H4 (cell line): ENCODE measurements at places on chromosomes 3 and 15. TPM values are rescaled to one million over a fixed set of nuclear protein-coding genes. Genes with fewer than 3 reads are reported as not detected.

TMCO5A gene
- 0.10 TPM in 1 of 2 replicates, not detected in the other for total RNA-seq

CCDC80 gene
- total RNA-seq, result 31.7 and 61.0 TPM in 2 replicates

FETUB gene
- not detected in 2 replicates for total RNA-seq

ZNF860 gene
- 0.04 and 0.43 TPM in 2 replicates for total RNA-seq

IMPG2 gene
- total RNA-seq, result 0.06 and 0.08 TPM in 2 replicates

CLSTN2 gene
- total RNA-seq, result 3.9 and 4.1 TPM in 2 replicates

SSUH2 gene
- total RNA-seq, result 0.06 TPM in 1 of 2 replicates, not detected in the other

TP63 gene
- 1.5 and 1.7 TPM in 2 replicates for total RNA-seq

CPNE4 gene
- total RNA-seq, result 0.12 and 0.14 TPM in 2 replicates

CILP gene
- total RNA-seq, result 0.02 and 0.10 TPM in 2 replicates

COPG1 gene
- total RNA-seq, result 181 and 213 TPM in 2 replicates

FBXW12 gene
- 0.08 TPM in 1 of 2 replicates, not detected in the other for total RNA-seq

WDR93 gene
- total RNA-seq, result 0.35 TPM in 1 of 2 replicates, not detected in the other

CAMKV gene
- not detected in 2 replicates for total RNA-seq

GNB4 gene
- total RNA-seq, result 31.7 and 33.8 TPM in 2 replicates

PRR20G gene
- not detected in 2 replicates for total RNA-seq

ANKRD63 gene
- 0.37 TPM in 1 of 2 replicates, not detected in the other for total RNA-seq

FAM107A gene
- total RNA-seq, result not detected in 2 replicates

EPHB3 gene
- total RNA-seq, result 1.0 and 2.0 TPM in 2 replicates

APOD gene
- 0.12 TPM in 1 of 2 replicates, not detected in the other for total RNA-seq

GUCA1C gene
- not detected in 2 replicates for total RNA-seq

TIPIN gene
- 22.2 and 24.3 TPM in 2 replicates for total RNA-seq

MOBP gene
- total RNA-seq, result 0.17 TPM in 1 of 2 replicates, not detected in the other

ARIH2 gene
- 62.7 and 82.2 TPM in 2 replicates for total RNA-seq

C3orf49 gene
- total RNA-seq, result not detected in 2 replicates

HMCES gene
- total RNA-seq, result 39.3 and 58.0 TPM in 2 replicates

ABHD10 gene
- 34.1 and 44.1 TPM in 2 replicates for total RNA-seq

MASP1 gene
- 6.0 and 10.2 TPM in 2 replicates for total RNA-seq

ANKUB1 gene
- total RNA-seq, result not detected in 2 replicates

NPAP1 gene
- total RNA-seq, result not detected in 2 replicates

ZNF280D gene
- 11.5 and 13.5 TPM in 2 replicates for total RNA-seq

ALAS1 gene
- 28.5 and 37.4 TPM in 2 replicates for total RNA-seq

ITIH4 gene
- total RNA-seq, result 0.10 and 6.1 TPM in 2 replicates

OR5K2 gene
- total RNA-seq, result not detected in 2 replicates

RGMA gene
- total RNA-seq, result 0.29 and 0.72 TPM in 2 replicates

CCR8 gene
- total RNA-seq, result not detected in 2 replicates

C3orf80 gene
- 0.15 TPM in 1 of 2 replicates, not detected in the other for total RNA-seq

ZNF774 gene
- total RNA-seq, result 0.23 and 0.48 TPM in 2 replicates

ARGFX gene
- not detected in 2 replicates for total RNA-seq

GABRB3 gene
- total RNA-seq, result 14.4 and 21.1 TPM in 2 replicates

LDHAL6B gene
- not detected in 2 replicates for total RNA-seq

SH2D7 gene
- total RNA-seq, result not detected in 2 replicates

BFSP2 gene
- not detected in 2 replicates for total RNA-seq

RYR3 gene
- total RNA-seq, result 0.16 and 0.72 TPM in 2 replicates

GOLIM4 gene
- total RNA-seq, result 31.2 and 42.0 TPM in 2 replicates

C3orf85 gene
- not detected in 2 replicates for total RNA-seq

SLC12A1 gene
- not detected in 2 replicates for total RNA-seq

TRANK1 gene
- total RNA-seq, result 9.7 and 11.4 TPM in 2 replicates

GOLGA8T gene
- total RNA-seq, result not detected in 2 replicates
